ENCODE measurements at places on chromosomes 12 and 14. TPM values are rescaled to one million over a fixed set of nuclear protein-coding genes. Genes with fewer than 3 reads are reported as not detected.

PLEKHD1 gene
- total RNA-seq = 7.6 TPM

BCAT1 gene
- total RNA-seq = 3.8 TPM

LRIG3 gene
- 191 TPM for total RNA-seq

TROAP gene
- 2.6 TPM for total RNA-seq

KRT77 gene
- total RNA-seq = not detected

TEDC1 gene
- total RNA-seq = 13.9 TPM

CCDC196 gene
- total RNA-seq = not detected

SLCO1C1 gene
- 1.3 TPM for total RNA-seq

CHMP4A gene
- 60.2 TPM for total RNA-seq

LTBP2 gene
- 162 TPM for total RNA-seq

PLA2G1B gene
- total RNA-seq = not detected

KRT73 gene
- not detected for total RNA-seq

MANSC4 gene
- total RNA-seq = not detected

SERPINA10 gene
- total RNA-seq = not detected

LRRK2 gene
- 11.0 TPM for total RNA-seq

KCNH5 gene
- total RNA-seq = not detected

FOXN4 gene
- not detected for total RNA-seq

AMIGO2 gene
- total RNA-seq = 2.6 TPM

FGD4 gene
- 51.4 TPM for total RNA-seq
